Activated naive CD4-positive, alpha-beta T cell (primary cell): ENCODE measurements at places on chromosomes 12 and 14.

DNA sequence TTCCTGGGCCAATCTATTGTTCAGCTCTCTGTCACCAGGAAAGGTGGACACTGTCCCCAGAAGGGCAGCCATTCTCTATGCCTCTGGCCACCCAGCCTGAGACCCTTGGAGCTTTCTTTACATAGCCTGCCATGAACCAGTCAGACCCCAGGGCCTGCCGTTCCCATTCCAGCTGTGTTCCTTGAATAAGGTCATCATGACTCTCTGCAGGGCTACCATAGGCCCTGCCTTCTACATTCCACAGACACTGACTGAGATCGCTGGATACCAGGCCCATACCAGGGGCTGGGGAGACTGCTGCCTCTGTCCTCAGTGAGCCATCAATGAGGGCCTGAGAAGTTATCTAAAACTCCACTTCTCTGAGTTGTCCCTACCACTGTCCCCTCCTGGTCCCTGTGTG lies 75.5 kb downstream of the SYNE3 start:
- no peak for DNase-seq

- DNase-seq = no peak
Measured at GRCh38 chr12:116628989-116629388, 69.8 kb downstream of the MAP1LC3B2 start.

DNA sequence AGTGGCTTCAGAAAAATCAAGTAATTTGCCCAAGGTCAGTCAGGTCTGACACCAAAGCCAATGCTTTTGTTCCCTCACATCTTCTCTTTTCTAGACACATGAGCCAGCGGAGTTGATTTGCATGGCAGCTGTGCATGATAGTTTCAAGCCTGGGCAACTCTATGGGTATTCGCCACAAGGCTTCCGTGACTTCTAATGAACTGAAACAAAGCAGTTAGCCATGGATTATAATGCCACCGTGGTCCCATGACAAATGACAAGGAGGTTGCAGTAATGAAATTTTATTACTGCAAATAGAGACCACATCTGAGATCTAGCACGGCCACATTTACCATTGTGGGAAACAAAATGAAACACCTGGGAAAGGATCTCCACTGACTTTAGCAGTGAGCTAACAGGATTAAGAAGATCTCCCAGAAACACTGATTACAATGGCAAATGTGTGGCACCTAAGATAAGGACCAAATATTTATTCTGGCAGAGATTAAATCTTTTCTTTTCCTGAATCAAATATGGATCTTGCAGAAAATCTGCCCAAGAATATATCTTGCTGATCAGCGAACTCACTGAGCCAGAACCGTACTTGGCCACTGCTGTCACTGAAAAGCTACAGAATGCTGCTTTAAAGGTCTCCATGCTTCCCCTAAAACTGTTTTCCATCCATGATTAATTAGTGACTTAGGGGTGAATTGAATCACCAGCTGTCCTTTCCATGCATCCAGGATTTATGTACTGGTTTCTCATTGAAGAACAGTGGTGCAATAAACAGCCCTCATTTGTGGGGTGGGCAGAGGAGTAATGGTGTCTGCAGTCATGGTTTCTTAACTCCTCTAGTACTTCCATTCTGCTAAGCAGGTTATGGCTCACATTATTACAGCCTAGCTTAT lies 551.0 kb downstream of the DIO2 start:
- DNase-seq = no peak

- DNase-seq = no peak
Measured at GRCh38 chr12:96400631-96401075, 414 bp upstream of the CDK17 start.

GRCh38 chr14:105039458-105040205 lies 18.7 kb upstream of the CDCA4 start:
- DNase-seq = no peak

DNA sequence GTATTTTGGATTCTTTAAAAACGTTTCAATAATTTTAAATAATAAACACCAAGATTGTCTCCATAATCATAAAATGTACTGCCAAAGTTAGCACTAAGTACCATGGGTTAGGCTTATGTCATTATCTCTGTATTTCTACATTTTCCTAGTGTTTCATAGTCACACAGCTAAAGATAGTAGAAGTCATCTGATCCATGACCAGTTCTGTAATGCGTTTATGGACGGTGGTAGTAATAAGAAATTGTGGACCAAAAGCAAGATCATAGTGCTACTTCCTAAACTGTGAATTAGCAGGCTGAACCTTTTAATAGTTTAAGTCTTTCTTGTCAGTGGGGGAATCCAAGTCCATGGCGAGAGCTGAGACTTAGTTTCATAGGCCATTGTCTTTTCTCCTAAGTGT lies 142.1 kb downstream of the AKAP6 start:
- no peak for DNase-seq

DNA sequence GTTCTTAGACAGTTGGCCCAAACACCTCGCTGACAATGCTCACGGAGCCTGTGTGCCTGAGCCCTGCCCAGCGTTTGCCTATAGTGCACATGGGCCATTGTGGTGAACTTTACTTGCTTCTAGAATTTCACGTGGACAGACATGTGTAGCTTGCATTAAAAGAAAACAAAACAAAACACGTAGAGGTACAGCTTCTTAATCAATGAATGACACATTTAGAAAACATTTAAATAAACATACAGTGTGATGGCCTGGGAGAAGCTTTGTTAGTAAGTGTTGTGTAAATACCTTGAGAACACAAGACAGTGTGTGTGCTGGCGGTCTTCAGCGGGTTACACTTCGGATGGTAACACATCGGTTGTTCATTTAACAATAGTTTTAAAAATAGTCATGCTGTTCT lies 38.1 kb downstream of the SMOC1 start:
- no peak for DNase-seq

GRCh38 chr12:40734276-40734675 lies 42.0 kb downstream of the CNTN1 start:
- no peak for DNase-seq

- DNase-seq = no peak
Measured at GRCh38 chr14:90606434-90606833, 209.6 kb downstream of the CALM1 start.

DNA sequence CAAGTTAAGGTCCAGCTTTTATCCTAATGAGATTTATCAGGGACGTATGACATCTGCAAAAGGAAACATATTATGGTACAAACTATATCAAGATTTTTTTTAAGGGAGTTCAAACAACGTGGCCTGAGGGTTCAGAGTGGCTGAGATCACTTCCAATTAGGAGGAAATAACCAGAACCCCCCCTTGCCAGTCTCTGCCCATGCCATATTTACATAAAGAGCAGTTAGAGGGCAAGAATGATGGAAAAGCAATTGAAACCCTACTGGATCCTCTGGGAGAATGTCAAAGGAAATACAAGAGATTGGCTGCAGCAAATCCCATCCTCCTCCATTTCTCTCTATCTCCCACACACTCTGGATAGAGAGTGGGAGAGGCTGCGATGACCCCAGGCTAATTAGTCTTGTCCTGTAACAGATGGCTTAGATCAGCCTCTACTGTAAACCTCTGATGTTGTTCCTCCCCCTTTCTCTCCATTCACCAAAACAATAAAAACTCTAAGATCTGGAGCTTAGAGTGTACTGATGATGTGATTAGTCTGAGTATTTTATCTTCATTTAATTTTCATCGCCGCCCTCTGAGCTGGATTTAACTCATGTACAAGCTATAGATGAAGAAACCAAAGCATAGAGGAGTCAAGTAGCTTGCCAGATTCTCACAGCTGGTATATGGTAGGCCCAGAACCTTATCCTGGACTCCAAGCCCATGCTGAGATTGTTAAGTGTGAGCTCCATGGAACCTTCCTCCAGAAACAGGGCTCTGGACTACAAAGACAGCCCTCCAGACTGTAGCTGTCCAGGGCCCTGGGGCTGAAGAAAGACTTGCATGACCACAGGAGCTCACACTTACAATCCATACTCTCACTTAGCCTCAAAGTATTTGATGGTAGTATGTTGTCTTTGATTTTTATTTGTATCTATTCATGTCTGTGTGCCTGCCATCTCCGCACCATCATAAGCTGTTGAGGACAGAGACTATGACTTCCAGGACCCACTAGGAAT lies 54.1 kb upstream of the GNG2 start:
- DNase-seq = no peak

DNA sequence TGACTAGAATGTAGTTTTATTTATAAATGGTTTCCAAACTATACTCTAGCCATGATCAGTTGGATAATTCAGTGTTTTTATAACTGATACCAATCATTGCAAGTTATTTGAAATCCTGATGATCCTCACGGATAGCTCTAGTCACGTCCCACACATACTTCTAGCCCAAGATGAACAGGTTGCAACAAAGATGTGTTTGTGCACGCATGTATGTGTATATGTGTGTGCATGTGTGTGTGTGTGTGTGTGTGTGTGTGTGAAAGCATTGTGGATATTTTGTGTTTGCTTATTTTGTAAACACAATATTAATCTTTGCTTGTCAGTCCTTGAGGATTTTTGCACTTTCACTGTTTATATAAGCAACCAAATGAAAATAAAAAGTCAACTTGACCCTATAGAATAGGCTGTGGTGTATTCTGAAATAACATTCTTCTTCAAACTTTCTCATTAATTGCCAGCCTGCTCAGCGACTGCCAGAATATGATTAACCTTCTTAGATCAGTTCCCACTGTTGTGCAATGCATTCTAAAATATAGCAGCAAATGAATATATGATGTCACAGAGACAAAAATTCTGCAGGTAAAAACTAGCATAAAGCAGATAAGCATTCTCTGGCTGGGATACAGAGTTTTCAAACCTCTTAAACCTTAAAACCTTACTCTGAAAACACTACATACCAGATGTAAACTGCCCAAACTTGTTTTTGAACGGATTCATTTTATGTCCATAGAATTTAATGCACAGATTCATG lies 48.8 kb upstream of the HIF1A start:
- no peak for DNase-seq

GRCh38 chr12:93537769-93538168 lies 34.7 kb upstream of the SOCS2 start:
- DNase-seq = no peak

- DNase-seq = no peak
Measured at GRCh38 chr12:77847060-77847541, 16.4 kb downstream of the NAV3 start.

DNA sequence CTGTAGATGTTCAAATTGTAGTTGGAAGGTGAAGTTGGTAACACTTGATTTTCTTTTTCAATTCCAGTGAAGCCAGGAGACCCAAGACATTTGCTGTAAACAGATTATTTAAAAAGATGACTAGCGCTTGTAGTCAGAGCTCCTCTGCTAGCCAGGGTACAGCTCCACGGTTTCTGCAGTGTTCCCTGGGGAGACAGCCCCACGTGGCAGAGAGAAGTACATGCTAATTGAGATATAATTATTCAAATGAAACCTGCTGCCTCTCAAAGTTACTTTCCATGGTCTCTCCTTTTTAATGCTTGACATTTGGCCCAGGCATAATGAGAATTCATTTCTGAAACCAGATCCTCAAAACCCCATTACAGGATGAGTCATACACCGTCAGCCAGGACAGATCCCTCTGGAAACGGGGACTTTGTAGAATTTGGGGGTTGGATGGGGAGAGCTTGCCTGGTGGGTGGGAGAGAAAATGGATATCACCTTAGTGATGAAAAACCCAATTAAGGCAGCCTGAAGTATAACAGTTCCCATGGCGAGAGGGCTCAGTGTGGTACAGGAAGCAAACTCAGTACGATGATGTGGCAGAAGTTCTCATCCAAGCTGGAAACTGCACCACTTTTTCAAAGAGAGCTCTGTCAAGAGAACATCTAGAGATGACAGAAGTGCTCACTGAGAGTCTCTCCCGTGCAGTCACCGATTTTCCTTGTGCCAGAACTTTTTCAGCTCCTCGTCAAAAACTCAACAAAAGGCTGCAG lies 637.7 kb upstream of the TMEM132C start:
- DNase-seq = no peak

- no peak for DNase-seq
Measured at GRCh38 chr14:59754256-59754655, 116.3 kb downstream of the RTN1 start.

GRCh38 chr12:88633312-88633711 lies 53.0 kb upstream of the KITLG start:
- no peak for DNase-seq
